ENCODE measurements at places on chromosomes 5 and 9.

DNA sequence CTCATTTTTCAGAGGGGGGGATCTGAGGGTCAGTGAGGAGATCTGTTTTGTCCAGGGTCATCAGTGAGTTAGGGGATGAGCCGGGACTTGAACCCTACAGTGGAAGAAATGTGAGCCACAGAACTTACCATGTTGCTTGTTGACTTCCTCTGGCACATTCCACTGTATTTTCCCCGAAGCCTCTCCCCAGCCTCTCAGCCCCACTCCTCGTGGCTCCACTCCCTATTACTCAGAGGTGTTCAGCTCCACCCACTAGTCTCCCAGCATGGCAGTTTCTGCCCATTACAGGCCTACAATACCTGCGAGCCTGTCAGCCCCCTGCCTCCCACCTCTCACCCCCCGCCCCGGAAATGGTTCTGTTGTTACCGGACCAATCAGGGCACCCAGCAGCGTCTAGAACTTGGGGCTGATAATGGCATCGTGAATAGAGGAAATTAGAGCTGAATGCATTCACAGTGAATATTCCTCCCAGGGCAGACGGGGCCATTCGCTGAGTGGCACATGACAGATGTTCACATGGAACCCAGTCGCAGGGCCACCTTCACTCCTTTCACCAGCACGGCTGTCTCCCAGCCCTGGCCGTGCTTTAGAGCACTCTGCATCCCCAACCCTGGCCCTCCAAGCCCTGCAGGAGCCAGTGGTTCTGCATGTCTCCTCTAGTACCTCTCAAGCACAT lies 81.6 kb downstream of the KCNIP1 start:
- no peak for DNase-seq

DNA sequence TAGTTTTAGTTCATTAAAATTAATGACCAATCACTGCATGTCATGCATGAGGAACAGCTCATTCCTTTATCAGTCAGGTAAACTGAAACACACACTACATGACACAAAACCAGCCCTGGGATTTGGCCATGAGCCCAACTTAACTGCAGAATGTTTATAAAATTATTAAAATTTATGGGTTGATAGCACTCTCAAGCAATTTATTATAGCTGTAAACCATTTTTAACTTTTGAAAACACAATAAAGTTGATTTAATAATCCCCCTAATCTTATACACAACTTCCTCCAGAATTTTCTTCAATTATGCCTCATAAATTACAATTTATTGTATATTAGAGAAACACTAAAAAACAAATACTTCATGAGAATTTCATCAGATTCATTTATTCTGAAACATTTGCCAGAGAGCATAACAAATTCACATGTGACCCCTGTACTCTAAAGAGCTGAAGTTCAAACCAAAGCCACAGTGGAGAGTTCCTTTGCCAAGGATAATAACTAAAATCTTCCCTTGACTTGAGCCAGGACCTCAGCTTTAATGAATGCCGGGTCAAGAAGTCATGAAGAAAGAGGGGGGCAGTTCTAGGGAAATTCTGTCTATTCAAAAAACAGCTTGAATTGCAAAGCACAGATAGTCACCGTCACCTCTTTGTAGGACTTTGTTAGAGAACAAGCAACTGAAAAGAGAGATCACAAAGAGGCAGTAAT lies 763.7 kb upstream of the GRAMD2B start:
- no peak for DNase-seq

- DNase-seq = no peak
Observed at GRCh38 chr5:52989781-52990527, 802 bp downstream of the ITGA2 start.

- DNase-seq = no peak
Observed at GRCh38 chr5:115584501-115584900, 17.8 kb downstream of the TICAM2 start.

DNA sequence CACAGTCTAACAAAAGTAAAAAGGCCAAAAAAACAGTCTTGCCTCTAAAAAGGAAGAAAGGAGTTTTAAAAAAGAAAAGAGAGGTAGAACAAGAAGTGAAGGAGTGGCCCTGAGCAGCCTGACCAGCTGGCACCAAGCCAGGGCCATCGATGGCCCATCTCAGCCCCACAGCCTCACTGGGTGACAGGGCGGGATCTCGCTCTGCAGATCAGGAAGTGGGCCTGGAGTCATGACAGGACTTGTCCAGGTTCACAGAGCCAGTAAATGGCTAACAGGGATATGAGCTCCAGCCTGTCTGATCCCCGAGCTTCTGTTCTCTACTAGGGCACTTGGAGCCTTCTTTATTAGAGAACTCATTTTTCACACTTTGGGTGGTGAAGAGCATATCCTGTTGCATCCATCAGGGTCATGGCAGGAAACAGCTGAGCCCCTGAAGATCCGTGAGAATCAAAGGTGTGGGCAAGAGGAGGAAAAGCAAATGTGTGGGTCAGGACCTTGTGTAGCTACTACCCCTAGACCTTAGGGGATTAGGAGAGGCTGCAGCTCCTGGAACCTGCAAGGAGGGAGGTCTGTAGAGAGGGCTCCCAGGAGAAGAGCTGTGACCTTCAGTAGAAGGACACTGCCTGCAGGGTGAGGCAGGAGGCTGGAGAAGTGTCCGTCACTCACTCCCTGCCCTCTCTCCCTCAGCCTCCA lies 299.0 kb upstream of the MSX2 start:
- DNase-seq = no peak

DNA sequence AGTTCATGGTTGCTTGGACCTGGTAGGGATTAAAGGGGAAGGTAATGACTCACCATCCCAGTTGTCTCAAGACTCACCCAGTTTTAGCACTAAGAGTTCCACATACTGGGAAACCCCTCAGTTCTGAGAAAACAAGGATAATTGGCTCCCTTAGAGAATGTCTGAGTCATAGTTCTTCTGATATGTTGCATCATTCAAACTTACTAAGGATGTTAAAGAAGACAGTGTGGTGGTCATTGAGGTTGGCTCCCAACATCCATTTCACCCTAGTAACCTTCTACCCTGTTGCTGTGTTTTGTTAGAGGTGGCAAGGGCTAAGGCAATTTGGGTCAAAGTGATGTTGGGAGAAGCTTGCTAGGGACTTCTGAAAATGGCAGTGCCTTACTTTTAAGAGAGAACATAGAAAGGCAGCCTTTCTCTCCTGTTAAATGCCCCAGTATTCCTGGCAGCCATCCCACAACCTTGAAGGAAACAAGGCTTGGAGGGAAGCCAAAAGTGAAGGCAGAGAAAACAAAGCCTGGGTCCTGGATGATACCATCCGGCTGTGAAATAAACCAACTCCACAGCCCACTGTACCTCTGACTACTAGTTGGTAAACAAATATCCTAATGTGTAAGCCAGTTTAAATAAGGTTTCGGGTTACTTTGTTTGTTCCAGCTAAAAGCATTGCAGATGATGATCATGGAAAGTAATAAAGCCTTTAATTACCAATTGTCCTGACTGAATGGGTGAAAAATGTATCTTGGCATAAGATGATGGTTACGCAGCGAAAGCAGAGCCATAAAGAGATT lies 80.4 kb upstream of the ADAMTSL1 start:
- no peak for DNase-seq

GRCh38 chr9:87714819-87715218 lies 11.1 kb upstream of the CTSL start:
- no peak for DNase-seq

DNA sequence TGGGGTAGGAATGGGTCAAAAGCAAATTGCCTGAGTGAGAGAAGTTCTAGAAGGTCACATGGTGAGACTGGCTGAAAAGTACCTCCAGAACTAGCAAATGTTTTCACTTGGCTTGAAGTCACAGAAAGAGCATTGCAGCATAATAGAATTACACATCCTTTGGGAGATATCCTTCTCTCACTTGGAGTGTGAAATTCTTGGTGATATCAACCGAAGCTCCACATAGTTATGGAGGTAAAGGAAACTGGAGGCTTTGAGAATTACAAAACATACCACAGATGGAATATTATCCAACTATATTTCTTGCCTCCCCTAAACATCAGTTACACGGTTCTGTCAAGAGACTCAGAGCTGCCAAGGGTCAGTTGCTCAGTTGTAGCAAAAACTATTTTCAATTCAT lies 182.4 kb downstream of the SEMA5A start:
- DNase-seq = no peak

- DNase-seq = no peak
Observed at GRCh38 chr5:171975877-171976667, 30.4 kb downstream of the FBXW11 start.

GRCh38 chr9:96022445-96023051 lies 147.1 kb downstream of the ERCC6L2 start:
- DNase-seq = peak; percentile 28

DNA sequence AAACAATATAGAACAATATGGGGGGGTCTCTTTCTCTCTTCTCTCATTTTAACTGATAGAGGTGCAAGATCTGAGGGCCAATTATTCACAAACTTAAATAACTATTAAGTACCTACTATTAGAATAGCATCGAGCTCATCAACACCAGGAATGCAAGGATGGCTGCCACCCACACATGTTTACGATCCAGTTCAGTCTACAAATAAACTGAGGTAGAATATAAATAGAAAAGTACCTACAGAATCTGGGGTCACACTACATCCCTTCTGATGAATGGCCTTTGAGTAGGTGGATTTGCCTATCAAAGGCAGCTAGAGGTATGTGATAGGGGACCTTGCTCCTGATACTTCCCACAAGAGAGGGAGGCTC lies 91.8 kb upstream of the ZNF366 start:
- no peak for DNase-seq

DNA sequence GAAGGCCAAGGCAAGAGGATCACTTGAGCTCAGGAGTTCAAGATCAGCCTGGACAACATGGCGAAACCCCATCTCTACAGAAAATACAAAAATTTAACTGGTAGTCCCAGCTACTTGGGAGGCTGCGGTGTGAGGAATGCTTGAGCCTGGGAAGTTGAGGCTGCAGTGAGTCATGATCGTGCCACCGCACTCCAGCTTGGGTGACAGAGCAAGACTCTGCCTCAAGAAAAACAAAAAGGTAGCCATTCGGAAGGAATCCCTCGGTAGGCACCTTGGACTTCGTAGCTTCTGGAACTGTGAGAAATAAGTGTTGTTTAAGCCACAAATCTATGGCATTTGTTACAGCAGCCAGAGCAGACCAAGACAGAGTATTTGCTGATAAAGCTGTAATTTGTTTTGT lies 174.2 kb downstream of the DCP2 start:
- DNase-seq = no peak

DNA sequence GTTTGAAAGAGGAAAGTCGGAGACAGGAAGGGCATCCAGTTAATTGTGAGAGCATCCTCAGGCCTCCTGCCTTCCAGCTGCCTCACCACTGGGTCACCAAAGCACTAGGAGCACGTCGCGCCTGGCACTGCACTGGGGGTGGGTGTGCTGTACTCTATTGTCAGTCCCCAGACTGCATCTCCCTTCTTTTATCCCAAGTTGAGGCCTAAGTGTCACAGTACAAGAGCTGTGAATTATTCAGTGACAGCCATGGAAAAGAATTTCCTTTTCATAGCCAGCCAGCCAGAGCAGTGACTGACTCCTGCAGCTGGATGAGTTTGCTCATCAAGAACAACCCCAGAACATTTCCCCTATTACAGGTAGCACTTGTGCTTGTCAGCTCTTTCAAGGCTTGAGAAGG lies 16.3 kb downstream of the CLTA start:
- DNase-seq = no peak

DNA sequence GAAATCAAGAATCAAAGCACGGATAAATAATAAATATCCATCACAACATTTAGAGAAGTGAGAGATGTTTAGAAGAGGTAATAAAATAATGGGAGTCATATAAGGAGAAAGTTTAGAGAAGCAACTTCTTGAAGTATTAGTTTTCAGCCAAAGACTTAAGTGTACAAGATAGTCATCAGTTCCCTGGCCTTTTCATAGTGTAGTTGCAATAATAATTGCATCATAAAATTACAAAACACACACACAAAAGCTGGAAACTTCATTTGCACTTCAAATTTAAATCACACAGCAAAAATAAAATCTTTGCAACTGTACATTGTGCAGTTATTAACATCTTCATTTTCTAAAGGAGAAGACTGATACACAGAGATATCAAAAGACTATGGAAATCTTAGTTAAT lies 319.1 kb upstream of the RGMB start:
- DNase-seq = no peak

DNA sequence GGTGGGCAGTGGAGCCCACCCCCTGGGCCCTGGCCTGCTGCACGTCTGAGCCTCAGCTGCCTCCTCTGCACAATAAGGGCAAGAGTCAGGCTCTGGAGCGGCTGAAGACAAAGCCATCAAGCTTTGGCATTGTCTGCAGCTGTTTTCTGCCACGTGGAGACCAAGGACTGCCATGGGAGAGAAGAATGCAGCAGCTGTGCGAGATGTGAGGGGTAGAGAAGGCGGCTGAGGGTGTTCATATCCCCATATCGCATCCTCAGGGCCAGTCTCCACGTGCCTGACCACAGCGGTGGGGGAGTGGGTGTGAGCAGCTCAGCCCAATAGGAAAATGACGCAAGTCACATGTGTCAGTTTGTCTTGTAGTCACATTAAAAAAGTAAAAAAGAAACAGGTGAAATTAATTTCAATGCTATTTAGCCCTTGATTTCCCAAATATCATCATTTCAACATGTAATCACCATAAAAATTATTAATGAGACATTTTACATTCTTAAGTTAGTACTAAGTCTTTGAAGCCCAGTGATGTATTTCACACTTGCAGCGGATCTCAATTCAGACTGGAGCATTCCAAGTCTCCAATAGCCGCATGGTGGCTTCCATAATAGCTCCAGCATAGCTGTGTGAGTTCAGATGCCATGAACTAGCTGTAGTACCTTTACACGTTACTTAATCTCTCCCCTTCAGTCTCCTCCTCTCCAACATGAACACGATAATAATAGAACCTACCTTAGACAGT lies 6.6 kb downstream of the C1QTNF2 start:
- no peak for DNase-seq

- peak; percentile 45 for DNase-seq
Observed at GRCh38 chr9:127980060-127980705, 606 bp downstream of the EEIG1 start.

GRCh38 chr5:109177227-109177626 lies 232.5 kb downstream of the PJA2 start:
- no peak for DNase-seq

DNA sequence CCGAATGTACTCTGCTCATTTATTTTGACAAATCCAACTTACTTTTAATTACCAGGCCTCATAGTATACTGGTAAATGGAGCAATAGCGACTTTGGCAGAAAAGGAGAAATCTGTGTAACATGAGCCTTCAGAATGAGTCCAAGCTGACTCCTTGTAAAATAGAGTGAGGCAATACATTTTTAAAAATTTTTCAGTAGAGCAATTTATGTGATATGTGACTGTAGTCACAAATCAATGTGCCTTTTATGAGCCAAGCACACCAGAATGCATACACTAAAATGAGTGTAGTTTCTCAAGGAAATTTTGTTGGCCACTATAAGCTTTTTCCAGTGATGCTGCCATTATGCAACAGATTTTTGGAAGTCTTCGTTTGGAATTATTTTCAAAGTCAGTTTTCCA lies 73.8 kb downstream of the SNCAIP start:
- no peak for DNase-seq
